ENCODE measurements at places on chromosomes 4 and X.

GRCh38 chr4:167966143-167966542 is 126.2 kb upstream of the ANXA10 start:
- no peak overlapping the region for H3K4me3 ChIP-seq
- H3K27ac ChIP-seq = no peak overlapping the region
- DNase-seq = no peak
- no peaks in the 10 kb centered on the region for H3K4me1 ChIP-seq
- H3K36me3 ChIP-seq = no peaks in the 10 kb centered on the region
- no peaks in the 10 kb centered on the region for H3K27me3 ChIP-seq

- H3K4me1 ChIP-seq = no peaks in the 10 kb centered on the region
- no peaks in the 10 kb centered on the region for H3K36me3 ChIP-seq
- H3K4me3 ChIP-seq = no peak within 1 kb of the TSS
- no peaks in the 10 kb centered on the region for H3K27me3 ChIP-seq
- no peak for DNase-seq
- no peak within 1 kb of the TSS for H3K27ac ChIP-seq
These were observed at the start of gene VGLL1 for GRCh38 chrX:136531951-136532350. VGLL1 (plus strand) TSS chrX:136532215; CDS start chrX:136536021, 3,806 bp downstream.

DNA sequence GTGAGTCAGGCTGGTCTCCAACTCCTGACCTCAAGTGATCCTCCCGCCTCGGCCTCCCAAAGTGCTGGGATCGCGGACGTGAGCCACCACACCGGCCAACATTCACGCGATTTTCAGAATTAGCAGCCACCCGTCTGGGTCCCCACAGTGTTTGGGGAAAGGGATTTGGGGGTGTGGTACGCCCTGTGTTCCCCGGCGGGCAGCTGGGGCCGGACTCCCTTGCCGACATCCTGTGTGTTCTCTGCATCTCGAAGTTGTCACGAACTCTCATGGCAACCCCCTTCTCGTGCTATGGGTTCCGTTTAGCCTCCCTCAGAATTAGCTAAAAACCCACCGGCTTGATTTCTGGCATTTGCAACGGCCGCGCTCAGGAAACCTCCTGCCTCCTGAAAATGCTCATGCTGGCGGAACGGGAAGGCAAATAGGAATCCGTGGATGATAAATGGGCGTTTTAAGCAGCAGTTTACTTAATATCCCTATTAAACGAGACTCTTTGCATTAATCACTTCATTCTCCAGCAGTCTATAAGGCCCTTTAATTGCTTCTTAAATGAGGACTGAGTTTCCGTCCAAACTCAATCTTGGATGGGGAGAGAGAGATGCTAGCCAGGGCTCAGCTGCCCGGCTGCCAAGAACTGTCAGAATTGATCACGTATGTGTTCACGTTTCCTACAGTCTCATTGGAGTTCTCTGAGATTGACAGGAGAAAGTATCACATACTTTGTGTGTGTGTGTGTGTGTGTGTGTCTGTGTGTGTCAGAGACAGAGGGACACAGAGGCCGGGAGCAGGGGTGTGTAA is 78.9 kb upstream of the PPP2R3B start:
- H3K36me3 ChIP-seq = no peaks in the 10 kb centered on the region
- no peak overlapping the region for H3K27ac ChIP-seq
- H3K4me3 ChIP-seq = no peak overlapping the region
- DNase-seq = no peak

- peaks cover 11% of the 10 kb centered on the region for H3K4me1 ChIP-seq
- no peak overlapping the region for H3K27ac ChIP-seq
- no peaks in the 10 kb centered on the region for H3K27me3 ChIP-seq
- DNase-seq = no peak
- H3K36me3 ChIP-seq = no peaks in the 10 kb centered on the region
- no peak overlapping the region for H3K4me3 ChIP-seq
These were observed 108.3 kb upstream of the SLC4A4 start for GRCh38 chr4:71230271-71231128.

DNA sequence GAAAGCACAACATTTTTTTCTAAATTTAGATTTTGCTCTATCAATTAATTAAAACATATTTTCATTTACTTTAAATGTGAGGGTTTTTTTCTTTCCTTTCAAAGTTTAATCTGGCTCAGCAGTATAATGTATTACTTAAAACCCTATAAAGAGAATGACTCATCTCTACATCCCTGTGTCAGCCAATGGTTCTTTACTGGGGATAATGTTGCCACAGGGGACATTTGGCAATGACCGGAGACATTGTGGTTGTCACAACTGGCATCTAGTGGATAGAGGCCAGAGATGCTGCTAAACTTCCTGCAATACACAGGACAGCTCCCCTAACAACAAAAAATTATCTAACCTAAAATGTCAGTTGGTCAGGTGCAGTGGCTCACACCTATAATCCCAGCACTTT is 53.8 kb downstream of the SYNPO2 start:
- no peak overlapping the region for H3K4me3 ChIP-seq
- DNase-seq = no peak
- H3K4me1 ChIP-seq = no peaks in the 10 kb centered on the region
- no peak overlapping the region for H3K27ac ChIP-seq
- H3K27me3 ChIP-seq = no peaks in the 10 kb centered on the region
